Caudate nucleus (tissue), 63 donors: ENCODE measurements at places on chromosomes 13 and 19.

DNA sequence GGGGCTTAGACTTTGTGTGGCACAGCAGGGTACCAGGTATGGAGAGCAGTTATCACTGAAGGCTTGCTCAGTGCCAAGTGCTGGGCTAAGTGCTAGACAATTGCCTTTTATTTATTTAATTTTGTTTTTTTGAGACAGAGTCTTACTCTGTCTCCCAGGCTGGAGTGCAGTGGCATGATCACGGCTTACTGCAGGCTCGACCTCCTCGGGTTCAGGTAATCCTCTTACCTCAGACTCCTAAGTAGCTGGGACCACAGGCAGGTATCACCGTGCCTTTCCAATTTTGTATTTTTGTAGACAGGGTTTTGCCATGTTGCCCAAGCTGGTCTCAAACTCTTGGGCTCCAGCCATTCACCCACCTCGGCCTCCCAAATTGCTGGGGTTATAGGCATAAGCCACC, 256.9 kb downstream of the ZNF536 start:
- no peak for DNase-seq

DNA sequence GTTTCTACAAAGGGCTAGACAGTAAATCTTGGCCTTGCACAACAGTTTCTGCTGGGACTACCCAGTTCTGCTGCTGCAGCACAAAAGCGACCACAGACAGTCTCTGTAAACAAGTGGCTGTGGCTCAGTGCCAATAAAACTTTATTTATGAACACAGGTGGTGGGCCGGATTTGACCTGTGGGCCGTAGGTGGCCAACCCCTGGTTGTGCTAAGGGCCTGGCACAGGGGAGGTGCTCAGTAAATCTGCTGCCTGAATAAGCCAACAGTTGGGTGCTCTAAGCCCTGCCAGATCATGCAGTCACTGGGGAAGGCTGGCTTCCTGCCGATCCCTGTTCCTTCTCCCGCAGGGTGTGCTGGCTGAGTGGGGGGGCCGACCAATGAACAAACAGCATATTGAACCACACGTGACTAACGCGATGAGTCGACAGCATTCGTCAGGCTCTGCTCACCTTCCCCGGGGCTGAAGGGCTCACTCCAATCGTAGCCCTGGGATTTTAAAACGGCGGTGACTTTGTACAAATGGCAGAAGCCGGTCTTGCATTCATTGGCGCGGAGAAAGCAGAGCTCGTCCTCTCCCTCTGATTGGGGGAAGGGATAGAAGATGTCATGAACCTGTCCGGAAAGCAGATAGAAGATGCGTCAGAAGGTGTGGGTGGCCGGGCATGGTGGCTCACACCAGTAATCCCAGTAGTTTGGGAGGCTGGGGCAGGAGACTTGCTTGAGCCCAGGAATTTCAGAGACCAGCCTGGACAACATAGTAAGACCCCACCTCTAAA, 24.3 kb upstream of the MYDGF start:
- peak; percentile 38 for DNase-seq

GRCh38 chr13:36673838-36674326, at the start of gene SERTM1:
TSS of gene SERTM1 (plus strand) at chr13:36674020. CDS start at chr13:36695079, 21,059 bp downstream.
- DNase-seq, result no peak

DNA sequence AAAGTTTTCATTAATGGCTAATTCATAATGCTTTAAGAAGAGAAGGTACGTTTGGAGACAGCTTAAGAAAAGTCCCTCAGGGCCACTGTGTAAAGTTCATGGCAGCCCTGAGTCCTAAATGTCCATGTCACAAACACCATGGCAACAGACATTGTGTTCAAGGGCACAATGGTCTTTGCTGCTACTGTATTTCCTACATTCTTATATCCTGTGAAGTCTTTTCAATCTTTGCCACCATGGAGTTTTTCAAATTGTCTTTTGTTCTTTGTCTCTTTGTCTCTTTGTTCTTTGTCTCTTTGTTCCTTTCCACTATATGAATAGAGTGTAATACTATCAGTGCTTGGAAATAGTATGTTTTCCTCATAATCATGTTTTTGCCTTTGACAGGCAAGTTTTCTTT, 178.8 kb downstream of the VWA8 start:
- no peak for DNase-seq

GRCh38 chr13:110425444-110425780, 118.3 kb downstream of the COL4A2 start:
- no peak for DNase-seq

DNA sequence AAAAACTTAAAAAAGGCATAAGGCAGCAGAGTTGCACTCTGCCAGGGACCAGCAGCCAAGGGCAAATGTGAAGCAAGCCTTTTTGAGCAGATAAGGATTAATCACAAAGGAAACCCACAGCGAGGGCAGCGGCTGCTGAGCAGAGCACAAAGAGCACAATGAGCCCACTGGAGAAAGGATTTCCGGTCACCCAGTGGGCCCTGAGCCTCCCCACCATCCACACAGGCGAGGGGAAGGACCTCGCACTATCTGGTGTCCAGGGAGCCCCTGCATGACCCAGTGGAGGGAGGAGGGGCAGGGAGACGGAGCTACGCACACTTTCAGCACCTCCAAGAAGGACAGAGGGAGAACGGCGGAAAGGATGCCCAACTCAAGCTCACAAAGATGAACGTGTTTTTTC, 40.0 kb downstream of the COL4A1 start:
- DNase-seq, result no peak
